ENCODE measurements at places on chromosomes 5 and 9.

DNA sequence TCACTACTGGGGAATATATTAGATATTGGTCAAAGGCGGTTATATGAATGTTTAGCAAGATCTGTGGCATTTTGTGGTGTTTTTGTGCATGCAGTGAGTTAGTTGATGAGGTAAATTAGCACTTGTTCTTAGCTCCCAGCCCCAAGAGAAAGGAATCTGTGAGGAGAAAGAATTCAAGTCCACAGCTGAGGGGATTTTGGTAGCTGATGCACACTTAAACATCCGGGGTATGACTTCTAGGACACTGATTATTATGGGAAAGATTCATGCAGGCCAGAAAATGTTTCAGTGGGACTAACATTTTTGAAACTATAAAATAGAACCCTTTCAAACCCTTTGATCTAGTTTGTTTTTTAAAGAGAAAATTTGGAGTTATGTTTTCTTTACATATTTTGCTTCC lies 118.2 kb upstream of the RPS23 start:
- no peaks in the 10 kb centered on the region for H3K36me3 ChIP-seq
- DNase-seq: no peak
- H3K27me3 ChIP-seq: no peaks in the 10 kb centered on the region
- H3K4me3 ChIP-seq: no peak overlapping the region
- no peaks in the 10 kb centered on the region for H3K4me1 ChIP-seq

DNA sequence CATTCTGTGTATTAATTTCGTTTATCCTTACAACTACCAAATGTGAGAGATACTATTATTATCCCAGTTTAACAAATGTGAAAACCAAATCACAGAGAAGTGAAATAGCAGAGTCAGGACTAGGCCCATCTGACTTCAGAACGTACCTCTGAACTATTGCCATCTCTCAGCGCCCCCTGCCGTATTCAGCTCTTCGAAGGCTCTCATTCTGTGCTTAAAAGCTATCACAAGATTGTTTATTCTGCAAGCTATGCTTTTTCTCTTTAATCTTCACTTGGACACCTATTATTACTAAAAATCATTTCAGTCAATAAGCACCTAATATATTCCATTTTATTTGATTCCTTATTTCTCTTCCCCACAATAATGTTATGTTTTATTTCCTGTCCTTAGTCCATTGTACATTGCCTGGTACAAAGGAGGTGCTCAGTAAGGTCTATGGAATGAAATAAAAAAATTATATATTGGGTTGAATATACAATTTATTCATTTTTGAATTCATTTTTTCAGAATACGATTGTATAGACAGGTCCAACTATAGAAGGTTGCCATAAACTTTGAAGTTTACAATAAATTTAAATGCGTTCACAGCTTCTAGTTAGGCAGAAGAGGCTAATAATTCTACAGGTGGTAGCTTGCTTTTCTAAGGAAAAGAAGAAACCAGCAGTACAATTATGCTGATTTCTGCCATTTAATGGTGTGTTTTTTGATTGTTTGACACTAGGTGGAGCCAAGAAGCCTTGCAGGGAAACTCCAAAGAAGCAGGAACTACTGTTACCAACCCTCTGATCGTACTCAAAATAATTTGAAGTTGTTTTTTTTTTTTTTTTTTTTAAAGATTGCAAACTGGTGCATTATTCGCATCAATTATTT lies 202.2 kb upstream of the DMRTA1 start:
- H3K4me3 ChIP-seq: peak overlapping the region; percentile 32
- H3K27me3 ChIP-seq: no peaks in the 10 kb centered on the region
- peak; percentile 15 for DNase-seq
- H3K27ac ChIP-seq: no peak overlapping the region
- H3K4me1 ChIP-seq: no peaks in the 10 kb centered on the region
- no peaks in the 10 kb centered on the region for H3K36me3 ChIP-seq

- no peaks in the 10 kb centered on the region for H3K36me3 ChIP-seq
- DNase-seq: no peak
- H3K27me3 ChIP-seq: no peaks in the 10 kb centered on the region
Observed at GRCh38 chr9:21873540-21874221, 71.2 kb downstream of the MTAP start.

GRCh38 chr9:112689161-112689740 lies 28.7 kb downstream of the INIP start:
- no peak for DNase-seq
- no peaks in the 10 kb centered on the region for H3K27me3 ChIP-seq
- no peak overlapping the region for H3K4me3 ChIP-seq
- H3K36me3 ChIP-seq: peaks cover 3% of the 10 kb centered on the region
- H3K4me1 ChIP-seq: no peaks in the 10 kb centered on the region

- peak; percentile 19 for DNase-seq
- H3K4me3 ChIP-seq: no peak overlapping the region
- H3K27ac ChIP-seq: no peak overlapping the region
- H3K4me1 ChIP-seq: no peaks in the 10 kb centered on the region
- H3K27me3 ChIP-seq: no peaks in the 10 kb centered on the region
- H3K36me3 ChIP-seq: no peaks in the 10 kb centered on the region
Observed at GRCh38 chr5:1747079-1747802, 52.4 kb downstream of the MRPL36 start.

- peak overlapping the region; percentile 68 for H3K4me3 ChIP-seq
- peak overlapping the region; percentile 57 for H3K27ac ChIP-seq
- H3K4me1 ChIP-seq: peaks cover 11% of the 10 kb centered on the region
- peak; percentile 24 for DNase-seq
Observed at GRCh38 chr9:137552022-137552768, 516 bp downstream of the MRPL41 start.

Measured in kidney (tissue), 22 donors.